ENCODE measurements at places on chromosomes 2 and 18.

GRCh38 chr18:37565101-37565976, at the start of gene CELF4:
Gene CELF4 (minus strand): TSS chr18:37565798.
- DNase-seq = no peak

GRCh38 chr2:223936862-223937326, 8.2 kb downstream of the WDFY1 start:
- DNase-seq = no peak

- no peak for DNase-seq
Observed at GRCh38 chr2:128717758-128718710, 399.4 kb upstream of the HS6ST1 start.

DNA sequence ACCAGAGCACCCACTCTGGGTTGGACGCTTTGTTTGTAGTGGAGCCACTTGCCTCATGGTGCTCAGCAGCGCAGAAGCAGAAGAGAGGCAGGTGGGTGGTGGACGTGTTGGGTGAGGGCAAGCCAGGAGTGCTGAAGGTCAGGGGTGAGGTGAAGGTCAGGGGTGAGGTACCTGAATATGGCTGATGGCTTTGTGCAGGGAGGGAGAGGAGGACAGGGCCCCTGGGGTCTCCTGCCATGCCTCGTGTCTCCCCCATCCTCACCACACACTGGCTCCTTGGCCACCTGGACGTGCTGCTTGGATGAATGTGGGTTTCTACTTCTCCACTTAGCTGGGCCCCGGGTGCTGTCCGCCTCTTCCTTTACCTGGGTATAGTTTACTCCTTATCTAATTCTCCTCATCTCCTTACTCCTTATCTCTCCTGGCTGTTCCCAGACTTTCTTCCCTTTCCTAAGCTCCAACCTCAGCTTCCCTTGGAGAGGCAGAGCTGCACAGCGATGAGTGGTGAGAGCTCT, 68.1 kb downstream of the DYSF start:
- no peak for DNase-seq

DNA sequence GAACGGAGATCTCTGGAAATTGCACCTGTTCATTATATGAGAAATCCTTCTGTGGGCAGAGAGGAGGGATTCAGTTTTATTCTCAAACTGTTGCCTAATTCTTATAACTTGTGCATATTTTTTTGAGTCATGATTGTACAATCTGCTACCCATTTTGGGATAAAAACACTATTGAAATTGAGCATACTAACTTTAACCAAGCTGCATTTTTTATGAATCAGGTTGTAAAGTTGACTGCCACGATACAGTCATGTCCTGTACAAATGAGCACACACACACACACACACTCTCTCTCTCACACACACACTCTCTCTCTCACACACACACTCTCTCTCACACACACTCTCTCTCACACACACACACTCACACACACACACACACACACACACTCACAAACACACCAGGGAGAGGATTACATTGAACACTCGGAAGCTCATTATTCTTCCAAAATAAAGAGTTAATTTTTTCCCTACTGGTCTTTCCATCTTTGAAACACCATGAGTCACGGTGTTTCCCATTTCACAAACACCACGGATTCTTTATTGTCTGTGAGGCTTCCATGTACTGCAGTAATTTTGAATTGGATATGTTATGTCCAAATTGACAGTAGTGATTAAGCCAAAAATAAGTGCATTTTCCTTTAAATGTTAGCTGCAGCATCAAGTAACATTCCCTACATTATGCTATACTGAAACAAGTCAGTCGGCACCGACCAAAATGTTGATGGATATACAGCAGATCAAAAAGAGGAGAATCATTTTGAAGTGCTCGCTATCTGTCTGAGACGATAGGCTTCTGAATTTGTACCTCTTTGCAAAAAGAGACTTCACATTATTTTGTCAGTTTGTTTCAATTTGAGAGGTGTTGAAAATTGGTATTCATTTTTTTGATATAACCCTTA, 216.9 kb downstream of the ARHGAP15 start:
- DNase-seq = no peak
